Motor neuron (in vitro differentiated cells): ENCODE measurements at places on chromosomes 11 and 22. TPM values are rescaled to one million over a fixed set of nuclear protein-coding genes. Genes with fewer than 3 reads are reported as not detected.
A peak's percentile ranks its signal among the peaks of the same experiment; 100 is the strongest.

GAS2L1 gene
- 0.55 and 0.78 TPM in 2 replicates for total RNA-seq

- peak; percentile 90 for ATAC-seq
Measured at GRCh38 chr11:132576706-132577105, 955.6 kb downstream of the OPCML start.

DNA sequence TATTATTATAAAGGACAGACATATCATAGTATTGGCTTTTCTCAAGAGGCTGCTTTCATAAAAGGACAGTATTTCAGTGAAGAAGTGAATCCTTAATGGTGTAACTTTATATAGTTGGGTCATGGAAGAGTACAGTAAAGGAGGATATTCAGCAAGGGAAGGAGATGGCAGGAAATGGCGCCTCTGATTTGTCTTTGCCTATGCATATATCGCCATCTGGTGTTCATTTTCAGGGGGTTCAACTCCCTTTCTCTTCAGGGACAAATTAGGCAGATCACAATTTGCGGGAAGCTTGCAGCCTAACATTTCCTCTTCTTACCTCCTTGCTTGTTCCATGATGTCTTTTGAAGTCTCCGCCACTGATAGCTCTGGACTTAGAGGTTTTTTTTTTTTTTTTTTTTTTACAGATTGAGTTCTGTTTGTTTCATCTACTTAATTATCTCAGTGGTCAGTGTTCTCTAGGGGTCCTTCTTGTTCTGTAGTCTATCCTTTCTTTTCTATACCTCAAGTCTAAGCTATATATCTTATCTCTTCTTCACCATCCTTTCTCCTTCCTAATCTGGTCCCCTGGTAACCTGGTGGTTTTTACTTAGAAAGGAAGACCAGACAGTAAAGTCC, 21.8 kb upstream of the RRM1 start:
- ATAC-seq, result peak; percentile 82

CABP4 gene
- total RNA-seq, result 0.20 and 0.59 TPM in 2 replicates

DNA sequence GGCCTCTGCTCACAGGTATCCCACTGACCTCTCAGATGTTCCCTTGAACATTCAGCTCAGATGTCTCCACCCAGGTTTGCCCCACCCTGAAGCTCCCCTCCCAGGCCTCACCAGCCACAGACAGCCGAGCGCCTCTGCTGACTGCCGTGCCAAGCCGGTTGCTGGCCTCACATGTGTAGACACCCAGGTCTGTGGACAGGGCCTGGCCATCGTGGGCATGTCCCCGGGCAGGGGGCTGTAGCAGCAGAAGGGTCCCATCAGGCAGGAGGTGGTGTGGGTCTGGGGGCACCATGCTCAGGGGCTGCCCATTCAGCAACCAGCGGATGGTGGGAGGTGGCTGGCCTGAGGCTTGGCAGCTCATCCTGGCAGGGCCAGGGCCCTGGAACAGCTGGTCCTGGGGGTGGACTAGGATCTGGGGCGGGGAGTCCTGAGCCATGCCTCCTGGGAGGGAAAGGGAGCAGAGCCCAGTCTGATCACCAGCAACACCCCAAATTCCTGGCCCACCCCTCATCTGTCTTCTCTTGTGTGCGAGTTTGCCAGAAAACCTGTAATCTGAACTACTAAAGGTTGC, 759 bp downstream of the ROBO4 start:
- no peak for ATAC-seq

- ATAC-seq, result no peak
Measured at GRCh38 chr11:125350206-125351032, 145.6 kb downstream of the FEZ1 start.

- ATAC-seq, result no peak
Measured at GRCh38 chr11:70049045-70049444, 29.1 kb upstream of the ANO1 start.

OSM gene
- total RNA-seq, result 0.23 and 1.0 TPM in 2 replicates

DNA sequence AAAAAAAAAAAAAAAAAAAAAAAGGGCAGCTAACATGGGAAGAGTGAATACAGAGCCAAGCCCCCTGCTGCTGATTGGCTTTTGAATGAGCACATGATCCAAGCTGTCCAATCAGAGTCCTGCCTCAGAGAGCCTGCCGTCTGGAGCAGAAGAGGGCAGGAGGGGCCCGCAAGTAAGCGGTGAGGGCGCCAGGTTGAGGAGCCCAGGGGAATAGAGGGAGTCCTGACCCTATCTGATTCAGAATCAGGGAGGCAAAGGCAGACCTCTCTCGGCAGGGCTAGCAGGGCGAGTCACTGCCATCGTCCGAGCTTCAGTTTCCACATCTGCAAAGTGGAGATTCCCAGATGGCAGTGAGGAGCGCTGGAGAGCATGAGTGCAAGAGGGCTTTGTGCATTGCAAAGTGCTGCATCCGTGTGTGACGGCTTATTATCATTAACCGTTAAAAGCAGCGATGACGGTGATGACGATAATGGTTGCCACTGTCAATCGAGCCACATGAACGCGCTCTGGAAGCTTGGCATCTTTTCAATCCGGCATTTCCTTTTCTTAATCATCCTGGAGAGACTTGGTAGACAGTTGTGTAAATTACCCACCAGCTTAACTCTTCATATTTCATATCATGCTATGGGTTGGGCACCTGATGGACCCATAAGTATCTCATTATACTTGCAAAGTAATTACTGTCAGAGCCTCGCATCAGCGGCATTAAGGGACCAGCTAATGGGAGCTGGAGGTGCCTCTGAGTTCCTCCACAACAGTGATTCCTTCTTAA, 68.6 kb upstream of the ATXN10 start:
- peak; percentile 81 for ATAC-seq

DNA sequence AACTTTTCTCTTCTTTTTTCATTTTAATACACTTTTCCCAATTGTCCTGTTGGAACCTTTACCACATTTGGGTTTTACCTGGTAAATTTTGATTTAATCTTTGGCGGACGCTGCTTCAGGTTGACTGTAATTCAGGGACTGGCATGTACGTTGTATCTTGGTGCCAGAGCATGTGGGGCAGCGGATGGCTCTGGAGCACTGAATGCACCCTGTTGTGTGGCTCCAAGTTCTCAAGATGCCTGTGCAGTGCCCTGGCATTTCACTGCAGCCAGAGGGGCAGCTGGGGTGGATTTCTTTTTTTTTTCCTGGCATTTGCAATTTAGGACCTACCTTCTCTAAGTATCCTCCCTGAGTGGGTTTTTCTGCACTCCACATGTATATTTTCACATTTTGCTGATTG, 242.2 kb downstream of the BLID start:
- no peak for ATAC-seq

- no peak for ATAC-seq
Measured at GRCh38 chr11:86151174-86152005, 82.5 kb upstream of the PICALM start.

DNA sequence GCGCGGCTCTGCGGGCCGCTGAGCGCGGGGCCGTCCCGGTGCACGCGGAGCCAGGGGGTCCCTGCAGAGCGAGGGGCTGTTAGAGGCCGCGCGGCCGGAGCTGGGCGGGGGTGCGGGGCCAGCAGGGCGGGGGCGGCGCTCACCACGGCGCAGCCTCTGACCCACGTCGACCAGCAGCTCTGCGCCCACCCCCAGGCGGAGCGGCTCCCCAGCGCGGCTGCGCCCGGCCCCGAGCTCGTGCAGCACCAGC, 385 bp upstream of the SCO2 start:
- ATAC-seq, result peak; percentile 71

DNA sequence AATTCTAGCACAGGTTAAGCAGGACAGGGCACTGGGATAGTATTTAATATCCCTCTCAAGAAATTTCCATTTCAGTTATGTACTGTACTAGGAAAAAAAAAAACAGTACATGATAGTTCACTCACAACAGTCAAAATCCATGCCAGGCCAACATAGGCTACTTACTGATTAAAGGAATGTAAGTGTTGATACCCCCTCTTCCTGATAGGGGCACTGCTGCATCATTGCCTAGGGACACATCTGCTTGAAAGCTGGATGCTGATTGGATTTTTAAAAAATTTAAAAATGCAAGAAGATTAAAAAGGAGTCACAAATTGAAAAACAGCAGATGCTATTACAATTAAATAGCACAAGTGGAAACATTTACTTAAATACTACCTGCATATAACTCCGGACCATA, 43.4 kb downstream of the APOL5 start:
- ATAC-seq, result no peak

GRCh38 chr11:12777208-12777874, 103.1 kb downstream of the TEAD1 start:
- no peak for ATAC-seq

- no peak for ATAC-seq
Measured at GRCh38 chr11:126914941-126915340, 85.6 kb downstream of the KIRREL3 start.

- peak; percentile 23 for ATAC-seq
Measured at GRCh38 chr11:134764966-134765365, 352.9 kb upstream of the B3GAT1 start.

DNA sequence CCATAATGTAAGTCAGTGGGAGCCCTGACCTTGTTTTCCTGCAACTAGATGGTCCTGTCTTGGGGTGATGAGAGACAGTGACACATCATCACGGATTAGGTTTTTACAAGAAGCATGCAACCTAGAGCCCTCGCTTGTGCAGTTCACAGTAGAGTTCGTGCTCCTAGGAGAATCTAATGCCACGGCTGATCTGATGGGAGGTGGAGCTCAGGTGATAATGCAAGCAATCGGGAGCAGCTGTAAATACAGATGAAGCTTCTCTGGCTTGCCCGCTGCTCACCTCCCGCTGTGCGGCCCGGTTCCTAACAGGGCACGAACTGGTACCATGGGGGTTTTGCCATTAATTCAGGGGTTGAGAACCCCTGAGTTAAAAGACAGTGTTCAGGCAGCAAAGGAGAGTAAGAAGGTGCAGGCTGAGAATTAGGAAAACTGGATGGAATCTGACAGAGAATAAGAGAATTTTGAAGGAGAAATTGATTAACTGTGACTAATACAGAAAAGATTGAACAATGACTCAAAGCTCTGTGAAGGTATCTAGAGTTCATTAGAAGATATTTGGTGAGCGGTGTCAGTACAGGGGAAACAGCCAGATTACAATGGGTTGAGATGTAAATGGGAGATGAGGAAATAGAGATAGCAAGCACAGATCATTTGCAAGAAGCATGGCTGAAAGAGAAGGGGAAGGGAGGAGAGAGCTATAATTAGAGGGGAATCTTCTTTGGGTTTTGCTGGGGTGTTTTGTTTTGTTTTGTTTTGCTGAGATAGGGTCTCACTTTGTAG, 21.0 kb downstream of the WEE1 start:
- no peak for ATAC-seq

APOL4 gene
- 32.6 and 34.3 TPM in 2 replicates for total RNA-seq

DNA sequence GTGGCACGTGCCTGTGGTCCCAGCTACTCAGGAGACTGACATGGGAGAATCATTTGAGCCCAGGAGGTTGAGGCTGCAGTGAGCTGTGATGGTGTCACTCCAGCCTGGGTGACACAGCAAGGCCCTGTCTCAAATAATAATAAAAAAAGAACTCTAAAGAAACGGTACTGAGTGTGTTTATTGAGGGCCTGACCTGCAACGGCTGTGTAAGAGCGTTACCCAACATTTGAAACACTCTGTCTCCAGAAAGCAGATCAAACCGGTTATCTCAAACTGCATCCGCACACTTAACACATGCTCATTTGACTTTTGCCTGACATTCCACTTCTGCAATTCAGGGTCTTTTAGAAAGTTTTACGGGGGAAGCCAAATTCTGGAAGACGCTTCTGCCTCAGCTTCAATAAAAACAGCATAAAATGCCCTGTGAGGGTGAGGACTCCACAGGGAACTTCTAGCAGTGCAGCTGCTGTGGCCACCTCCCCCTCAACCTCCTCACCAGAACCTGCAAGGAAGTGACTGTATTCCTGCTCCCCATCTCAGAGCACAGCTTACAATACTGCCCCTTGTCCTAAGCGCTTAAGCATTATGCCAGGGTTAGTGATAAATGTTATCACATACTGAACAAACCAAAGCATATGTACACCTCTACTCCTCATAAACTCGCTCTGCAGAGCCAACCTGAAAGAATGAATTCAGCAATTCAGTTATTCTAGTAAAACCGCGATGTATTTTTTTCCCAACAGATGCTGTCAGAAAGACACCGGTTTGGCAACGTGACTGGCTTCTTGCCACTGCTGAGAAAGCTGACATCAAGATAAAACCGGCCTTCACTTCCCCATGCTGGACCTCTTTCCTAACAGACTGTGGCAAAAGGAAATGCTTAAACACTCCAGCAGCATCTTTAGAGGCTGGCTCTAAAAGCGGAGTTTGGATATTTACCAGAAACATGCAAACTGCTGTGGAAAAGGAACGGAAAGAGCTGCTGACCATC, 52.2 kb downstream of the PRDM10 start:
- no peak for ATAC-seq

GRCh38 chr11:56103210-56103737, at the start of gene OR8H2:
OR8H2 (plus strand) TSS chr11:56103687; CDS start chr11:56105043, 1,356 bp downstream.
- no peak for ATAC-seq

DNA sequence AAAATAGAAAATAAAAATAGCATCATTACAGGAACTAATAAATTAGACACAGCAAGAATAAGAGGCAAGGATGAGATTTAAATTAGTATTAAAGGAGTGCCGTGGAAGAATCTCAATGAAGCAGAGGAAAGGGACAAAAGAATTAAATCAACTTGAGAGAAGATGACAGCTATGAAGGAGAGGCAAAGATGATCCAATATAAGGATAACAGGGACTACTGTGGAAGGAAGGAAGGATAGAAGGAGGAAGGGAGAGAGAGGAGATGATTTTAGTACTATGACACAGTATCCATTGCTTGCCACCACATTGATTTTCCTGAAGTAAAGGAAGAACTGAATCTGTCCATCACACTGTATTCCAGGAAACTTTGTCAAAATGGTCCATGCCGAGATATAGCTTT, 98.0 kb downstream of the EFCAB6 start:
- ATAC-seq, result no peak

OR4C13 gene
- not detected in 2 replicates for total RNA-seq

- no peak for ATAC-seq
Measured at GRCh38 chr11:75715688-75716087, 1.9 kb upstream of the MOGAT2 start.
